Activated naive CD8-positive, alpha-beta T cell treated with anti-CD3 and anti-CD28 coated beads, Interleukin-2, amount 10 ng/mL, durations not matched to agents 7 days and 5 days (primary cell): ENCODE measurements at places on chromosomes 16 and 17. TPM values are rescaled to one million over a fixed set of nuclear protein-coding genes. Genes with fewer than 3 reads are reported as not detected.

DNA sequence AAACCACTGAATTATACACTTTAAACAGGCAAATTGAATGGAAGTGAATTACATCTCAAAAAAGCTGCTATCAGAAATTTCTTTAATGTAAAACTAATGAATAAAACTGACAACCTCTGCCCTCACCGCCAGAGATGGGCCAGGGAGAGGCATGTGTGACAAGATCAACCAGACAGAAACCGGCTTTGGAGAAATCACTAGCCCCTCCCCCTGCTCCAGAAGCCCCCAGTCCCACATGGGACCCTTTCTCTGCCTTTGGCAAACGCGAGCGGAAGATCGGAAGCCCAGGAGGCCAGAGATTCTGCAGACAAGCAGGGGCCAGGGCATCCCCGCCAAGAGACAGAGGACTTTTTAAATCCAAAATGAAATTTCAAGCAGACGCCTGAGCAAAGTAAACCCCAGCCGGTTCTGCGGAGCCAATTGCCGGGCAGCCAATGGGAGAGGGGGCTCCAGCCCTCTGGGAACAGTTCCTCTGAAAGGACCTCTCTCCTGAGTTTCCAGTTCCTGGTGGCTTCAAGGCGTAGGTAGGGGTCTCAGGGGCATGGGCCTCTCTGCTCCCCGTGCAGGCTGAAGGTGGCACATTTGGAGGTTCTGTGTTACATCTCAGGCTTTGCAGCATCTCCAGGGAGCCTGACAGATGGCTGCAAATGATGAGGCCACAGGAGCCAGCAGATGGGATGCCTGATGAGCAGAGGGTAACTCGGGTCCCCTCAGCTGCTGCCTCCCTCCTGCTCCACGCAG lies 118.1 kb downstream of the GSG1L start:
- H3K4me1 ChIP-seq = no peaks in the 10 kb centered on the region
- peaks cover 3% of the 10 kb centered on the region for H3K27me3 ChIP-seq
- DNase-seq = no peak
- H3K27ac ChIP-seq = no peak overlapping the region
- no peak overlapping the region for H3K4me3 ChIP-seq

The KLHL10 gene
- total RNA-seq = not detected

The KCNH6 gene
- not detected for total RNA-seq

The DPEP3 gene
- total RNA-seq = 0.54 TPM
